ENCODE measurements at places on chromosomes 2 and 18.
A peak's percentile ranks its signal among the peaks of the same experiment; 100 is the strongest.

GRCh38 chr2:96320728-96321622, 4.1 kb upstream of the ITPRIPL1 start:
- peak; percentile 48 for DNase-seq

- DNase-seq: no peak
Observed at GRCh38 chr2:234451852-234452625, 44.8 kb downstream of the ARL4C start.

DNA sequence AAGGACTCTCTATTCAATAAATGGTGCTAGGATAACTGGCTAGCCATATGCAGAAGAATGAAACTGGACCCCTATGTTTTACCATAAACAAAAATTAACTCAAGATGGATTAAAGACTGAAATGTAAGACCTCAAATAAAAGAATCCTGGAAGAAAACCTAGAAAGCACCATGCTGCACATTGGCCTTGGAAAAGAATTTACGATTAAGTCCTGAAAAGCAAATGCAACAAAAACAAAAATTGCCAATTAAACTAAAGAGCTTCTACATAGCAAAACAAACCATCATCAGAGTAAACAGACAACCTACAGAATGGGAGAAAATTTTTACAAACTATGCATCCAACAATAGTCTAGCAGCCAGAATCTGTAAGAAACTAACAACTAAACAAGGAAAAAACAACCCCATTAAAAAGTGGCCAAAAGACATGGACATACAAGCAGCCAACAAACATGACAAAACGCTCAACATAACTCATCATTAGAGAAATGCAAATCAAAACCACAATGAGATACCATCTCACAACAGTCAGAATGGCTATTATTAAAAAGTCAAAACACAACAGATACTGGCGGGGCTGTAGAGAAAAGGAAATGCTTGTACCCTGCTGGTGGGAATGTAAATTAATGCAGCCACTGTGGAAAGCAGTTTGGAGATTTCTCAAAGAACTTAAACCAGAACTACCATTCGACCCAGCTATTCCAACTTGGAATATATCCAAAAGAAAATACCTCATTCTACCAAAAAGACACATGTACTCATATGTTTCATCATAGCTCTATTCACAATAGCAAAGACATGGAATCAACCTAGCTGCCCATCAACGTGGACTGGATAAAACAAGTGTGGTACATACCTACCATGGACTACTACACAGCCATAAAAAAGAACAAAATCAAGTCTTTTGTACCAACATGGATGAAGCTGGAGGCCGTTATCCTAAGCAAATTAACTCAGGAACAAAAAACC, 30.6 kb downstream of the SEPTIN10 start:
- DNase-seq: no peak

- DNase-seq: peak; percentile 76
Observed at GRCh38 chr2:85790499-85791188, 36.9 kb downstream of the ATOH8 start.

- no peak for DNase-seq
Observed at GRCh38 chr2:161352719-161353118, 44.5 kb downstream of the PSMD14 start.

DNA sequence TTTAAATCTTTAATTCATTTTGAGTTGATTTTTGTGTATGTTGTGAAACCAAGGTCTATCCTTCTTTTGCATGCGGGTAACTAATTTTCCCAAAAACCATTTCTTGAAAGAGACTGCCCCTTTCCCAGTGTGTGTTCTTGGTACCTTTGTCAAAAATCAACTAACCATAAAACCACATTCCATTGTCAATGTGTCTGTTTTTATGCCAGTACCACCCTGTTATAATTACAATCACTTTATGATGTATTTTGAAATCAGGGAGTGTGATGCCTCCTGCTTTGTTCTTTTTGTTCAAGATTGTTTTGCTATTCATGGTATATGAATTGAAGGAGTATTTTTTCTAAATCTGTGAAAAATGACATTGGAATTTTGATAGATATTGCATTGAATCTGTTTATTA, 689.6 kb downstream of the TSN start:
- no peak for DNase-seq

- DNase-seq: no peak
Observed at GRCh38 chr2:189188115-189188805, 8.7 kb upstream of the COL5A2 start.

DNA sequence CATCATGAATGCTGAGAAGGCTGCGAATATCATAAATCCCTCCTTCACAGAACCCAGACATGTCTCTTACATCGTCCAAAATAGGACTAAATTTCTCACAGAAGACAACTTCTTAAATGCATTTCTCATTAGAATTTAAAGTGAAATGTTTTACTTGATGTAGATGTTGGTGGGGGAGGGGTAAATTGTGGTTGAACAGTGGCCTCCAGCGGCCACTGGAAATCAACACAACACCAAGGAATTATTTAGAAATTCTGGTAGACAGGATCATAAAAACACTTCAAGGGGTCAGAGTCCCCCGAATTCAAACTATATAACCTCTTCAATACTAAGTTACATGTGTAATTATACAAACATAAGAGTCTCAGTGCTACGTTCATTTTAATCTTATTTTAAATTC, 135.9 kb downstream of the ABCA12 start:
- peak; percentile 37 for DNase-seq

- no peak for DNase-seq
Observed at GRCh38 chr18:2662990-2663389, 7.5 kb downstream of the SMCHD1 start.

All from suppressor macrophage treated with lipopolysaccharide for 1 hour (primary cell).